Endothelial cell of umbilical vein (primary cell): ENCODE measurements at places on chromosomes 2 and 18. TPM values are rescaled to one million over a fixed set of nuclear protein-coding genes. Genes with fewer than 3 reads are reported as not detected.

Gene QPCT
- total RNA-seq = 12.8 and 14.3 TPM in 2 replicates

Gene IL18RAP
- total RNA-seq = not detected in 2 replicates

Gene SLC5A7
- not detected in 2 replicates for total RNA-seq

Gene MAP2
- 46.1 and 61.2 TPM in 2 replicates for total RNA-seq

Gene CCDC68
- 1.0 and 2.9 TPM in 2 replicates for total RNA-seq

Gene HTR2B
- 0.55 and 0.93 TPM in 2 replicates for total RNA-seq

Gene SALL3
- total RNA-seq = not detected in 2 replicates

Gene CAPN14
- total RNA-seq = 0.15 and 0.23 TPM in 2 replicates

Gene FSHR
- not detected in 2 replicates for total RNA-seq

Gene SRD5A2
- not detected in 2 replicates for total RNA-seq

Gene RAX
- not detected in 2 replicates for total RNA-seq

Gene YES1
- total RNA-seq = 79.5 and 92.3 TPM in 2 replicates

Gene CYP27A1
- 12.6 and 15.1 TPM in 2 replicates for total RNA-seq

Gene TMEM247
- not detected in 2 replicates for total RNA-seq

Gene MXD1
- 10.6 and 11.7 TPM in 2 replicates for total RNA-seq

Gene KCNG3
- 0.15 TPM in 1 of 2 replicates, not detected in the other for total RNA-seq

Gene ST6GAL2
- total RNA-seq = not detected in 2 replicates

Gene ACTG2
- not detected in 2 replicates for total RNA-seq

Gene RUFY4
- not detected in 2 replicates for total RNA-seq

Gene ZAP70
- total RNA-seq = not detected in 2 replicates

Gene DOK6
- not detected in 2 replicates for total RNA-seq

Gene FSIP2
- total RNA-seq = 0.16 and 0.24 TPM in 2 replicates

Gene ANKRD53
- total RNA-seq = 1.3 and 2.2 TPM in 2 replicates

Gene KRCC1
- total RNA-seq = 13.7 and 15.0 TPM in 2 replicates

Gene CELF4
- not detected in 2 replicates for total RNA-seq

Gene NAT8
- not detected in 2 replicates for total RNA-seq

Gene CNGA3
- not detected in 2 replicates for total RNA-seq

Gene TTN
- total RNA-seq = 0.44 and 0.49 TPM in 2 replicates

Gene LIMS3
- total RNA-seq = 9.4 and 17.8 TPM in 2 replicates

Gene MATN3
- total RNA-seq = 3.4 and 6.1 TPM in 2 replicates

Gene ITGA4
- 2.8 TPM in 2 replicates for total RNA-seq

Gene RHOB
- total RNA-seq = 830 and 937 TPM in 2 replicates

Gene FKBP1B
- total RNA-seq = 12.9 and 16.8 TPM in 2 replicates

Gene PDK1
- total RNA-seq = 7.7 and 16.9 TPM in 2 replicates

Gene AP1S3
- total RNA-seq = 3.2 and 3.8 TPM in 2 replicates

Gene DNER
- not detected in 2 replicates for total RNA-seq

Gene SDC1
- 3.5 and 4.0 TPM in 2 replicates for total RNA-seq

Gene NTSR2
- not detected in 2 replicates for total RNA-seq

Gene LYG2
- not detected in 2 replicates for total RNA-seq

Gene ATOH8
- 12.7 and 12.8 TPM in 2 replicates for total RNA-seq

Gene STARD6
- not detected in 2 replicates for total RNA-seq

Gene MSTN
- not detected in 2 replicates for total RNA-seq

Gene FAM228A
- 1.00 TPM in 1 of 2 replicates, not detected in the other for total RNA-seq

Gene TFCP2L1
- total RNA-seq = not detected in 2 replicates

Gene COBLL1
- 38.2 and 38.4 TPM in 2 replicates for total RNA-seq

Gene ARHGAP15
- total RNA-seq = not detected in 2 replicates

Gene ZNF2
- 4.2 and 4.4 TPM in 2 replicates for total RNA-seq

Gene FAP
- 2.0 TPM in 1 of 2 replicates, not detected in the other for total RNA-seq

Gene UGT1A6
- not detected in 2 replicates for total RNA-seq

Gene RAMP1
- total RNA-seq = not detected in 2 replicates

Gene KCNK3
- total RNA-seq = not detected in 2 replicates
